ENCODE measurements at places on chromosomes 12 and 14.

- DNase-seq, result no peak
Observed at GRCh38 chr14:68544081-68544892, 248.6 kb downstream of the ZFP36L1 start.

DNA sequence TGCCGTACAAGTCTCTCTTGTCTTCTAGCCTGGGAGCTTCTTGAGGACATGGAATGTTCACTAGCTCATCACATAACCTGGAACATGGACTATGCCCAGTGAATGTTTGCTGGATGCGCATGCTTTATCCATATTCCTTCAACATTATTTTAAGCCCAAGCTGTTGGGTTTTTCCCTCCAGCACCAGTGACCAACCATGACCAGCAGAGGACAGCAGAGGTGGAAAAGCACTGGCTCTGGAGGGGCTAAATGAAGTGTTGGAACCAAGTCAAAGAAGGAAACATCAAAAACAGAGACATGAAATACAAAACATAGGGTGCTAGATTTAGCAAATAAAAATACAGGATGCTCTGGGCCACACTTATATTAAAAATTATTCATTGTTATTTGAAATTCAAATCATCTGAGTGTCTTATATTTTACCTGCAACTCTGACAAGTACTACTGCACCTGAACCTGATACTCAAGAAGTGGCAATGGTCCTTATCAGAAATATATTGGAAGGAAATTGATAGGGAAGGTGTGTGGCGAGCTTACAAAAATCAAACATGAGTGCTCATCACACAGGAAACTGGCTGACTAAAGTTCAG, 23.1 kb upstream of the HELB start:
- DNase-seq, result no peak

DNA sequence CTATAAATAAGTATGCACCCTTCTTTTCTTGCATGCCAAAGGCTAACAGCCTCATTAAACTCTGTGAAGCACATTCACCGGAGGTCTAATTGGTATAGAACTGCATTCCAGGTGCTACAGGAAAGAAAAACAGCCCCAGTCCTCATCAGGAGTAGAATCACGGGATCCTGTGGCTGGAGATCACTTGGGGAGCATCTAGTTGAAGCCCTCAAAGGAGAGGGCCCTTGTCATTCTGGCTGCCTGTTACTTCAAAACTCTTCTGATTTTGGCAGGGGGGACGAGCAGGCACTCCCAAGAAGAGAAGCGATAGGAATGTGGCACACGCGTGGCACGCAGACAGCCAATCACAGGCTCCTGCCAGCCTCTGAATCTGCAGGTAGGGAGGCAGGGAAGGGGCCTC, 154.4 kb downstream of the TTC7B start:
- peak; percentile 58 for DNase-seq

DNA sequence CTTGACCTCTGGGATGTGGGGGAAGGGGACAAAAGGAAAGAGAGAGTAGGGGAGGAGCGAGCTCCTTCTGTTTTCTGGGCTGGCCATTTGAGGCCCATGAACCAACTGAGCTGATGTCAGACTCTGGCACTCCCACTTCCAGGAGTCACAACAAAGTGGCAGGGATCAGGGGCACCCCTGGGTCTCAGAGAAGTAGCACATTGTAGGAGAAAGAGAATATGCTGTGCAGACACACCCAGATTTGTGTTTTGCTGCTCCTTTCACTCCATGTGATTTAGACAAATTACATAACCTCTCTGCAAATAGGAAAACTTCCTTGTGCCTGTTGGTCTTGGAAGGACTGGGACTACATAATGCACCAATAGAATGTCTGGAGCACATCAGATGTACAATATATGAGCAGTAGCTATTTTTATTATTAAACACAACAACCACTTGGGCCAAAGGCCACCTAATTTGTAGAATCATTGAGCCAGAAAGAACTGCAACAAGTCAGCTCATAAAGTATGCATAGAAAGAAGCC, 265.5 kb downstream of the ZFP36L1 start:
- DNase-seq, result no peak

DNA sequence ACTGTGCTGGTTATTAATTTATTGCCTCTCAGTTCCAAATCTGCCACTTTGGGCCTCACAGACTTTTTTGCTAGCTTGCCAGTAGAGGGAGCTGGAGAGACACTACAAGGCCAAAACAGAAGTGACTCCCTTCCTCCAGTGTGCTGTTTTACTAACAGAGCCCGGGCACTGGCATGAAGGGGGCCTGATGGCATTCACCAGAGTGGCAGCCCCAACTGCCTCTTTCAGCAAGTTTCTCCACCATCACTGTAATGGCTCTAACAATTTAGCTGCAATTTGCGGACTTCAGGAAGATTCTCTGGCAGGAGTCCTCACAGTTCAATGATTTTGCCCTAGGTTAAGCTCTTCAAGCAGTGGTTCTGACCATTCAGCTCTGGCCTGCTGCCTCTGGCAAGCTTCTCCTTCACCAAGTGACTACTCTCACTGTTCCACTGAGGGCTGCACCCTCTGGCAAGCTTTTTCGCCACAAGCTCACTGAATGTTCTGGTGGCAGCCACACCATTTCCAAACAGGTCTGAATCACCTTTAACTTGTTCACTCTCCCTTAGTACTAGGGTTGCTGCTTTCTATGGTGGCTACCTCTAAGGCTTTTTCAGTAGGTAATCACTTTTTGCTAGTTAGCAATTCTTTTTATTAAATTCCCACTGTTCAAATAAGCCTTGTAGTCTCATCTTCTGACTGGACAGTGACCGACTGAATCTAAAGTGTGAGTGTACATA, 104.9 kb downstream of the ZC3H14 start:
- peak; percentile 72 for DNase-seq

- no peak for DNase-seq
Observed at GRCh38 chr12:117202033-117202432, 11.8 kb upstream of the FBXO21 start.

- no peak for DNase-seq
Observed at GRCh38 chr12:124418156-124418555, 123.3 kb downstream of the RFLNA start.

DNA sequence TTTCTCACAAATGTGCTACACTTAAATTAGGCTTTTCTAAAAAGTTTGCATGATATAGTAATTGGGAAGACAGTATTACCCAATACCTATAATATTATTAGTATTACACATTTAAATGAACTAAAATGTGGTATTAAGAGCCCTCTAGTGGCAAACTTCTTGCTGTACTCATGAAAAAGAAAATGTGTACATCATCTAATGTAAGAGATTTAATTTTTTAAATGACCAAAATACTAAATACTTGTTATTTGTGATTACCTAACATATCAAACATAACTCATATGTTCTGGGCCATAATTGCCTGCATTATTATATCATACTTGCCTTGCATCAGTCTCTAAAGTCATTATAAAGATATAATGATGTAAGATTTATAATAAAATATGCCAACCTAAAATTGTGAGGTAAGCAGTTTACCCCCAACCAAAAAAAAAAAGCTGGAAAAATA, 64.2 kb downstream of the DNAI7 start:
- DNase-seq, result no peak

GRCh38 chr12:100927826-100928225, 133.2 kb downstream of the ANO4 start:
- no peak for DNase-seq

DNA sequence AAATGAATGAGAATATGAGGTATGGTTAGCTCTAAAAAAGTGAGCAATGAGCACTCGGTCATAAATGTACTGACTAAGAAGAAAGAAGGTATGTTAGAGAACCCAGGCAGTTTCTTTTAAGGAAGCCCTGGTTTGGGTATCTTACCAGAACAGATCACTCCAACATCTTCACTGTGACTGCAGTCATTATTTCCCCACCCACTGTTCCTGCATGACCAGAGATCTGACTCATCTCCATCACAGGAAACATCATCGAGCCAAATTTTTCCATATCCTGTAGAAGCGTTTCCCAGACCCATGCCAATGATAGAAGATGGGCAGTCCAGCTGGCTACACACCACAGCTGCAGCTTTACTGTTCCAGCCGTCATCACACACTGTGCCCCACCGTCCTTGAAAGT, 48.0 kb downstream of the CD163L1 start:
- no peak for DNase-seq

GRCh38 chr14:71050227-71050823, 143.1 kb downstream of the PCNX1 start:
- DNase-seq, result no peak

DNA sequence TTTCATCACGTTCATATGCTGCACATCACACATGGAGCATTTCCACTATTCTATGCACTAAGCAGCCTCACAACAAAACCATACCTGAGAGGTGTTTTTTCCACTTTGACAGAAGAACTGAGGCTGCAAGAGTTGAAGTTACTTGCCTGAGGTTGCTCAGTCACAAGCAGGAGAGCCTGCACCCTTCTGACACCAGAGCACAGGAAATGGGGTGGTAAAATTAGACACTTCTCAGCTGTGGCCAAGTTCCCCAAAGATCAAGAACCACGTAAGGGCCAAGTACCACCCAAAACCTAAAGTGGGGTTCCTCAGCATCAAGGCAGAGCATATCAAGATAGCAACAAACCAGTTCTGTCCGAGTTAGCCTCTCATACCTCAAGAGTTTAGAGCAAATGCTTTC, 185.8 kb downstream of the CAPZA3 start:
- no peak for DNase-seq

DNA sequence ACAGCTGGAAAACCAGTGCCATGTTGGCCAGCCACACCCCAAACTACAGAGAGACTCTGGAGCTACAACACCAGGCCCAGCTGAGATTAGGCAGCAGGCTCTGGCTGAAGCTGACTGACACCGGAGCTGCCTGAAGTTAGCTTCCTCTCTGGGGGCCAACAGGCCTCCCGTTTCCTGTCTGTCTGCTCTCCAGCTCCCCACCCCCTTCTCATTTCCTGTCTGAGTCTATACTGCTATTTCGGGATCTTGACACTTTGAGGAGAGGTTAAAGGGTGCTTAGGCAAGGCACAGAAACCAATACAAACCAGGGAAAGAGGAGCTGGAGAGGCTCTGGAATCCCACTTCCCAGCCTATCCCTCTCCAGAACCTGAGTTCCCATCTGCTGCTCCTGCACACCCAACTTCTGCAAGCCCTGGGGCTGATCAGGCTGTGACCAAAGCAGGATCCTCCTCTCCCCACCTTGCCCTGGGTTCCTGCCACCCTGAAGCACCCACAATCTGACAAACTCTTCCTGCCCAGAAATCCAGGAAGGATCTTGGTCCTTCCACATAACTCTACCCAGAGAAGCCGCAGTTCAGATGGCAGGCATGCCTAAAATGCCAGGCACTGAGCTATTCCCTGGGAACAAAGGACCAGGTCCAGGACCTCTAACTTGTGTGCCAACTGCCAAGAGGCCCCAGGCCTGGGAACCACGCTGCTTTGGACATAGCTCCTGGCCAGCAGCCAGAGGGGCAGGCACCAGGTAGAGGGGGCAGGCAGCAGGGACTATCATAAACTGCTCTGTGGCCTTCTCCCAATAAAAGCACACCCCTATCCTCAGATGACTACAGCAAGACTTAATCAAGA, 39.9 kb downstream of the PRPF40B start:
- DNase-seq, result peak; percentile 64

Data from head of caudate nucleus (tissue), 42 donors.